ENCODE measurements at places on chromosomes 16 and 17.
A peak's percentile ranks its signal among the peaks of the same experiment; 100 is the strongest.

GRCh38 chr16:47309581-47310312, 151.1 kb downstream of the ITFG1 start:
- no peak for DNase-seq

- DNase-seq = no peak
These were observed 5.5 kb downstream of the GAST start for GRCh38 chr17:41717408-41718286.

- peak; percentile 99 for DNase-seq
These were observed 4.9 kb upstream of the NDRG4 start for GRCh38 chr16:58494981-58495520.

GRCh38 chr16:68548947-68549346, 9.9 kb downstream of the ZFP90 start:
- no peak for DNase-seq

All from brain (organoid and tissue), 16 donors.